T follicular helper cell (primary cell): ENCODE measurements at places on chromosomes 2 and 18.

- DNase-seq: no peak
These were observed 80.1 kb upstream of the MAP3K20 start for GRCh38 chr2:172995323-172996244.

DNA sequence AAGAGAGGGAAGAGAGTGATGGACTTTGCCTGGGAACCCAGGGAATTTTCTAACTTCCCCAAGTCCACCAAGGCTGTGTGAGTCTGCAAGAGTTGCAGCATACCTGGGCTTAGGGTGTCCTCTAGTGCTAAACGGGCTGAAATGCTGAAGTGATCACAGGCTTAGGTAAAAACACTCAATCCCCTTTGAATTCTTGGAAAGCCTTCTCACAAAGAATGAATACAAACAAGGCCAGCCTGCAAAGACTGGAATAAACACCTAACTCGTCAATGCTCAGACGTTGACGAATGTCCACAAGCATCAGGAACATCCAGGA lies 30.0 kb upstream of the BMP10 start:
- no peak for DNase-seq

- DNase-seq: no peak
These were observed 94.8 kb upstream of the THOC1 start for GRCh38 chr18:362311-363290.

- DNase-seq: no peak
These were observed 1349.8 kb downstream of the SUCLG1 start for GRCh38 chr2:83109284-83109683.

GRCh38 chr2:97766567-97766966 lies 53.2 kb downstream of the ZAP70 start:
- DNase-seq: no peak

DNA sequence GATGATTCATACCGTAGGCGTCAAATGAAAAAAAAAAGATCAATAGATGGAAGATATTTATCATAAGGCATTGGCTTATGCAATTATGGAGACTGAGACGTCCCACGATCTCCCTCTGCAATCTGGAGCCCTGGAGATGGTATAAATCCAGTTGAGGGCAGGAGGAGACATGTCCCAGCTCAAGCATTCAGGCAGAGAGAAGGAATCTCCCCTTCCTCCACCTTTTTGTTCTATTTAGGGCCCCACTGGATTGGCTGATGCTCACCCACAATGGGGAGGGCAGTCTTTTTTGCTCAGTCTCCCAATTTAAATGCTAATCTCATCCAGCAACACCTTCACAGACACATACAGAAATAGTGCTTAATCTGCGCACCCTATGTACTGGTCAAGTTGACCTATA lies 18.0 kb upstream of the OLA1 start:
- DNase-seq: no peak

- DNase-seq: no peak
These were observed 15.4 kb downstream of the ZBTB7C start for GRCh38 chr18:48393776-48394175.

DNA sequence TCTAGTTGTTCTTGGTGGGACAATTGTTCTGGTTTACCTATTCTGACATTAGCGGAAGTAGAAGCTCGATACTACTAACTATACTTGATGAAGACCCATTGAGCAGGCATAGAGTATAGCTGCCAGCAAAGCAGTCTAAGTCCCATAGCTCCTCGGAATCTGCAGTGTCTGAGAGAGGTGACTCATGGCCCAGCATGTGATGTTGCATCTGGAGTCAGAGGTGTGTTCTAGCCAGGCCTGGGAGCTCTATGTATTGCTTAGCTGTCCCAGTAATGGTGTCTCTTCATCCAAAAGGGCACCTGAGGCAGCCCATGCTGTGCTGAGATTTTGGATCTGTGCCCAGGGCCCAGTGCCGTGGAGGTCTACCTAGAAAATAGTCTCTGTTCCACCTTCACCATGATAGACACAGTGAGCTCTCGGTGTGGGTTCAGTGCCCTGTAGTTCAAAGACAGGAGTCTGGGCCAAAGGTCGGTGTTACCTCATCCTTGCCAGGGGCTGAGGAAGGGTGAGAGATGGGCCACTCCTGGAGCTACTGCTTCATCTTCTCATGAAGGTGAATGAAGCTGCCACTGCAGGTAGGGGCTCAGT lies 47.3 kb downstream of the MEX3C start:
- no peak for DNase-seq

GRCh38 chr18:37582261-37582660 lies 16.7 kb upstream of the CELF4 start:
- DNase-seq: no peak

GRCh38 chr18:8602040-8602439 lies 7.2 kb upstream of the RAB12 start:
- no peak for DNase-seq

DNA sequence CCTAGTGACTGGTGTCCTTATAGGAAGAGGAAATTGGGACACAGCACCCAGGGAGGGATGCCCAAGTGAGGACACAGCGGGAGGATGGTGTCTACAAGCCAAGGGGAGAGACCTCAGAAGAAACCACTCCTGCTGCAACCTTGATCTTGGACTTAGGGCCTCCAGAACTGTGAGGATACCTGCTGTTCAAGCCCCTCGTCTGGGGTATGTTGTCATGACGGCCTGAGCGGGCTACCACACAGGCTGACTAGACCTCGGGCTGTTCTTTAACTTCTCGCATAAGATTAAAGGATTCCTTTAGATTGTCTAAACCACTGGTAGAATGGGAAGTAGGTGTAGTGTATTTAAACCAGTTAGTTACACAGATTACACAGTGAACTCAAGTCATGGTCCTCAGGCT lies 138.3 kb downstream of the ASB1 start:
- no peak for DNase-seq

DNA sequence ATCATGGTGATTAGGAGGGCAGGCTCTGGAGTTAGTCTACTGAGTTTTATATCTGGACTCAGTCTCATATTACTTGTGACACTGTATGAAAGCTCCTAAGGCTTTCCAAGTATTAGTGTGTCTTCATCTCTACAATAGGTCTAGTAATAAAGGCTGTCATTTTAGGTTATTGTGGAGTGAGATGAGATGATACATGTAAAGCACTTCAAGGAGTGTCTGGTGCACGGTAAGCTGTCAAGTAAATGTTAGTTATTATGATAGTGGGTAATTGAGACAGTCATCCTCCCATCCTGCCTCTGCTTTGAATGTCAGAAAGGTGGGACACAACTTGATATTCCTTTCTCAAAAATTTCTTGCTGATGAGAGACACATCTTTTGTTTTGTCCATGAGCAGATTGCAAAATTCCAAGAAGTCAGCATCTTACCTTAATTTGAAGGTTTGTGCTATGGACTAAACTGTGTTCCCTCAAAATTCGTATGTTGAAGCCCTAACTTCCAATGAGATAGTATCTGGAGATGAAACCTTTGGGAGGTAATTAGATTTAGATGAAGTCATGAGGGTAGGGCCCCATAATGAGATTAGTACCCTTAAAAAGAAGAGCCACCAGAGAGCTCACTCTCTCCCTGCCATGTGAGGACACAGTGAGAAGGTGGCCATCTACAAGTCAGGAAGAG lies 41.4 kb upstream of the UPP2 start:
- no peak for DNase-seq

GRCh38 chr2:113894156-113894743 lies 4.4 kb downstream of the ACTR3 start:
- DNase-seq: no peak

GRCh38 chr2:172693037-172693436 lies 42.6 kb upstream of the RAPGEF4 start:
- DNase-seq: no peak

- no peak for DNase-seq
These were observed 211.6 kb downstream of the MCFD2 start for GRCh38 chr2:46704041-46704440.

DNA sequence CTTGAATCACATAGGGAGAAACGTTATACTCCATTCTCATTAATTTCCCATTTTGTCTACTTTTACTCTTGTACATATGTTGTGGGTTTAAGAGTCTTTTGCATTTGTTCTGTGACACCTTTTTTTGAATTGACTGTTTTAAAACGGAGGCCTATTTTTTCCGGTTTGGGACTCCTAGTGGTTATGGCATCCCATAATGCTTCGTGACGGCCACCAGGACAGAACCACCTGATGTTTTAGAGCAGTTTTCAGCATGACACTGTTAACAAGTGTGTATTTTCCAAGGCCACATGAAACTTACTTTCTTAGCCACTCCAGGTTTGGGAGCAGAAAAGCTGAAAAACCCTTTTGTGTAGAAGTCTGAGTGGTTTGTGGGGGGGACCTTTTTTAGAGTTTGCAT lies 8.4 kb downstream of the SOX11 start:
- DNase-seq: no peak
